ENCODE measurements at places on chromosomes 4 and X. TPM values are rescaled to one million over a fixed set of nuclear protein-coding genes. Genes with fewer than 3 reads are reported as not detected.

UCP1 gene
- total RNA-seq, result not detected

SPANXA2 gene
- not detected for total RNA-seq

RASL11B gene
- 0.28 TPM for total RNA-seq

SPP1 gene
- total RNA-seq, result 0.18 TPM

SPATA4 gene
- total RNA-seq, result 0.28 TPM

SRPX gene
- 39.2 TPM for total RNA-seq

CFAP47 gene
- not detected for total RNA-seq

GAGE12J gene
- not detected for total RNA-seq

TCEAL3 gene
- total RNA-seq, result 13.1 TPM

GRCh38 chr4:150867148-150867547 lies 147.9 kb downstream of the LRBA start:
- peak; percentile 81 for DNase-seq

GRCh38 chr4:38462367-38463055 lies 201.5 kb upstream of the KLF3 start:
- no peak for DNase-seq

DNA sequence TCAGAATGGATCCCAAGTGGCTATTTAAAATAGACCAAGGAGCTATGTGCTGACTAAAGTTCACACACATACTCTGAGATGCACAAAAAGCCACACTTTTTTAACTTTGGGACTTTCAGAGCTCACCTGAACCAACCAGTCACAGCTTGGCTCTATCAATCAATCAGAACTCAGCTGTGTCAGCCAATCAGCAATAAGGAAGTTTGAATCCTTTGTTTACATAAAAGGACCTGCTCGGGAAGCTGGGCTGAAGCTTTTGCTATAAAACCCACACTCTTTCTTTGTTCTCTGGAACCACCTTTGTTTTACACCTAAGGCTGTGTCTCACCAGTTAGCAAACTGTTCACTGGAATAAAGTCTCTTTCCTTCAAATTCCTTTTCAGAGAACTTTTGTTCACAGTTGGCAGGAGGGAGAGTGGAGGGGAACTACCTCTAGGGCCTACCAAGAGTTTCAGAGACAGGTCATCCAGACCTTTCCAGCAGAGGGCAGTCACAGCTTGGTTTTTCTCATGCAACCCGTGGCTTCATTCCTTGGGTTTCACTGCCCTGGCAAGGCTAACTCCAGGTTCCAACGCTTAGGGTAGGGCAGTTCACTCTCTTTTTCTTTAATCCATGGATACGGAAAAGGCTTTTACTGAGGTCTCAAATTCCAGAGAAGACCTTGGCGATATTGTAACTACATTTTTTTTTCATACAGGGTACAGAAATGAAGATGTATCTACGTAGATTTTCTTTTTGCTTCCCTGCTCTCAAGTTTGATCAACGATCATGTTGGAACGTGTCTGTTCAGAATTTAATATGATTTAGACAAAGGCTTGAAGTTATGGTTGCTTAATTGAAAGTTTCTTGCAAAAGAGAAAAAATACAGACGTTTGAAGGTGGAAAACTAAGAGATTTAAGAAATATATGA lies 80.7 kb downstream of the GPRIN3 start:
- DNase-seq, result peak; percentile 62

DNA sequence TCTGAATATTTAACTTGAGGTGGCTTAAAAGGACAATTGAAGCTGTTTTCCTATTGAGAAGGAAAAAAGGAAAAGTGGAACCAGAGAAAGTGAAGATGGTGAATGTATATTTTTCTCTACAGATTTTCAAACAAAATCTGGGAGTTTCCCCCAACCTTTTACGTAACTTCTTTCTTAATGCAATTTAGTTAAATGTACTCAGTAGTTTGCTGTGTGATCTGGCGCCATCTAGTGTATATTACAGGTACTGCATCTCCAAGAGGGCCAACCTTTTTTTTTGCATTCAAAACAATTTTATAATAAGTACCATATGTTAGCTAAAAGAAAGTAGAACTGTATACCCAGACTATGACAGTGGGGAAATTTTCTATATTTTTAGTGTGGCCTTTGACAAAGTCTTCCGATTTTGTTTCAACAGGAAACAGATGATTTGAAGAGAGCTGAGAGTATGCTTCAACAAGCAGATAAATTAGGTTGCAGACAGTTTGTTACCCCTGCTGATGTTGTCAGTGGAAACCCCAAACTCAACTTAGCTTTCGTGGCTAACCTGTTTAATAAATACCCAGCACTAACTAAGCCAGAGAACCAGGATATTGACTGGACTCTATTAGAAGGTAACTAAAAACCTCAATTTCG lies 82.0 kb downstream of the PLS3 start:
- peak; percentile 77 for DNase-seq

GRCh38 chr4:149911354-149911753 lies 95.7 kb upstream of the IQCM start:
- DNase-seq, result no peak

DNA sequence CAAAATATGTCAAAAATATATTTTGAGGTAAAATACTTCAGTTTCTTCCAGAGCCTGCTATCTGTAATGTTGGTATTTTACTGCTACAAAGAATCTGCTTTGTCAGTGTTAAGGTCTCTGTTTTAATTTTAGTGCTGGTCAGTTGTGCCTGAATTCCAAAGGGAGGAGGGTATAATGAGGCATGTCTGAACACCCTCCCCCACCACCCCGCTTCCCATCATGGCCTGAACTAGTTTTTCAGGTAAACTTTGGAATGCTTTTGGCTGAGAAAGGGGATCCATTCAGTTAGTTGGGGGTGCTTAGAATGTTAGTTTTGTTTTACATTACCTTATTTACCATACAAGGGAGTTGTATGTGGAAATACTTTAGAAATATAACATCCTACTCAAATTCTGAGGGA lies 158.5 kb downstream of the MID1IP1 start:
- no peak for DNase-seq

DNA sequence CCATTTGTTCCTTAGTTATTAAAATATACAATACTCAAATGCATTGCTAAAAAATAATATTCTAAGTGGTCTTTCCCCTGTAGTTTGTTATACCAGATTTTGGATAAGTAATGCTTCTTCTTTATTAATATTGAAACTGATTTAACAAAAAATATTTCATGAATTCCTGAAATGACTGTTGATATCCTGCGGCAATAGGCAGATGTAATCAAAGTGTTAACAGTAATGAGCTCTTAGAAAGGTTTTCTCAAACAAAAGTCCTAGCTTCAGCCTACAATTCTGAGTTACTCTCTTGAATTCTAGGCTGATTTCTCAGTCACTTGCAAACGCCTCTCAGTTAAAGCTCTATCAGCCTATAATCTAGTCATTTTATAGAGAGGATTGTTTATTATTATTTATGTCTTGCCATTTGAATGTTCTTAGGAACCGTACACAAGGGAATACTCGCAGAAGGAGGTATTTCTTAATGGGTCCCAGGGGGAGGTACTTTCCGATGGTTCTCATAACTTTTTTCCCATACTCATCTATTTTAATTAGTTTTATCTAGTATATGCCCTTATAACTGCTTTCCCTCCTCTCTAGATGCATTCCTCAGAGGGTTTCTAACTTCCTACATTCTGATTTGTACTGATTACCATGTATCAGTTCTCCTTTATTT lies 96.8 kb downstream of the FNIP2 start:
- no peak for DNase-seq

- DNase-seq, result no peak
These were observed 47.9 kb upstream of the PLAC1 start for GRCh38 chrX:134706138-134706537.

GRCh38 chr4:136227315-136227714 lies 1305.0 kb downstream of the PCDH18 start:
- DNase-seq, result no peak

- no peak for DNase-seq
These were observed 32.9 kb downstream of the NELFA start for GRCh38 chr4:1975880-1976279.

- no peak for DNase-seq
These were observed 40.9 kb downstream of the ADH5 start for GRCh38 chr4:99047710-99048109.

DNA sequence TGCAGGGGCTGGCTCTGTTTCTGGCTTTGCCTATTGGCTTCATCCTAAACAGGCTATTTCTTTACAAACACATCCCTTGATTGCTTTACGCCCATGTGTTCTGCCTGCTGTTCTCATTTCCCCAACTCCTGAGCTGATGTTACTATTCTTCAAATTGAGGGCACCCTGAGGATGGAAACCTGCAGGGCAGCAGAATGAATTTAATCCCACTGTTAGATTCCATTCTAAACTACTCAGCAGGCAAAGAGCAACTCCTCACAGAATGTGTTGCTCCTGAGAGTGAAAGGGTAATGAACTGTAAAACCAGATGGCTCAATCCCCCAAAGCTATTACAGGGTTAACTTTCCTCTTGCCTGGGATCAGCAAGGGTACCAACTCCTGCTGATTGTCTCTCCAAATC lies 75.7 kb downstream of the ANKRD50 start:
- no peak for DNase-seq

GRCh38 chr4:147678796-147679549 lies 5.0 kb downstream of the PRMT9 start:
- peak; percentile 41 for DNase-seq

DNA sequence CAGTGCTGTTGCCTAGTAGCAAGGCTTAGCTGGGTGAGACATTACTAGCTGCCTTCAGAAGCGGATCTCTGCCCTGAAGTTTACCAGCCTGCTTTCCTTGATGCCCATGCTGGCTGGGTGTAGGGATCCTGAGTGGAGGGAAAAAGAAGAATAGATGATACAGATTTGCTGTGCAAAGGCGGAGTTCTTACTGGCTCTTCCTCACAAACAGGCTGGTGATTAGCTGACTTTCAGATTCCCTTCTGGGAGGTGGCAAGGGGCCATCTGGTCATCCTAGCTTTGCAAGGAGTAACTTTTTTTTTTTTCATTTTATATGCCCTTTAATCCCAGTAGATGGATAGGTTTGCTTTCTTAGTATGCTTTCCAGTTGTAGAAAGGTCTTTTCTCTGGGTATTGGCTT lies 44.8 kb downstream of the SMARCA5 start:
- DNase-seq, result no peak

DNA sequence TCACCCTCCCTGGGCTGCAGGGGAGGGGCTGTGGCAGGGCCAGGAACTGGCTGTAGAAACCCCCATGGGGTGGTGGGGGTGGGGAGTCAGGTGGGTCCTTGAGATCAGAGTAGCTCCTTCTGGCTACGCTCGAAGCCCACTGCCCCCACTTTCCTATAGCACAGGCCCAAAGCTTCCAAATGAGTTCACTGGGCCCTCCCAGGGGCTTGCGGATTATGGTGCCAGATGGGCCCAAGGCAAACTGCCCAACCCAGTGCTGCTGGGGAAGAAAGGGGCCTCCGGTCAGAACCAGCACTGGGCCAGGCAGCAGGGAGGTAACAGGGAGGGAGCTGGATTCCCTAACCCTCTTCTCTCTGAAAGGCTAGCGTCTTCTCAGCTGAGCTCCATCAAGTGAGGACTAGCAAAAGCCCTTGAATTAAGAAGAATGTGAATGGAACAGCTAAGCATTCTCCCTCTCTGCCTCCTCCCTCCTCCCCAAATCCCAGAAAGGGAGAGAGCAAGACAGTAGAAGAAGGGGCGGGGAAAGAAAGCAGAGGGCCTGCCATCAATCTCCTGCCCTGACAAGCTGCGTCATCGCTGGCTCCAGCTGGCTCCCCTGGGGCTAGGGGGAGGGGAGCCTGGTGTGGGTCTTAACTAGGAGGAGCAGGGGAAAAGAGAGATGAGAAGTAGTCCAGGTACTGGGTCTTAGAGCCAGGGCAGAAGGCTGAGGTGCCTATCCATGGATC lies 34.7 kb downstream of the FRMPD3 start:
- no peak for DNase-seq

DNA sequence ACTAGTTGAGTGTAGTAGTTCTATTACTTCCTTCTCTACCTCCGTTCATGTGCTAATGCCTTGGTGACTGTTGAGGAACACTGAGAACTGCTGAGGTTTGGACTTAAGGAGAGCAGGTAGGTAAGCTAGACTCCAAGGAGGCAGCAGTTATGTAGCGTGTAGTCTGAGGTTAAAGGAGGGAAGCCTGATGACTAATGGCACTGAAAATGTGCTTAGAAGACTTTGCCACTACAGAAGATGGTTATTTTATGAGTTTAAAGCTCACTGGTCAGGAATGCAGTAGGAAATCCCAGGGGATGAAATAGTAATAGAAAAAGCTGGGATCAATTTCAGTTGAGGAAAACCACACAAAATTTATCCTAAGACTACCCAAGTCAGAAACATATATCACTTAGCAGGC lies 1077.3 kb downstream of the RAPGEF2 start:
- no peak for DNase-seq

GRCh38 chr4:125765941-125766340 lies 451.2 kb downstream of the FAT4 start:
- DNase-seq, result peak; percentile 61

- peak; percentile 0 for DNase-seq
These were observed 90.8 kb upstream of the NPFFR2 start for GRCh38 chr4:71941001-71941400.

DNA sequence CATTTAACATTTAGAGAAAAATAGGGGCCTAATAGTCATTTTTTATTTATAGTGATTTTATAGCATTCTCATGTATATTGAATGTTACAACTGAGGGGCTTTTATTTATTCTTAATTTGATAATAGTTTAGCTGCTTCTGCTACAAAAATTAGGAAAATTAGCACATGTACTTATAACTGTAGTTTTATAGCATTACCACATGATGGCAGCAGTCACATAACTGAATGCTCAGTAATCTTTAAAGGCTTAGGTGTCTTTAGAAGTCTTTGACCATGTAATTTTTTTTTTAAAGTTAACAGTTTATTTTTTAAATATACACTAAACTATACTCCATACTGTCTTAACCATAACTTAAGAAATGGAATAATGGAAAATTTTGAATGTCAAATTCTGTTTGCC lies 136.6 kb downstream of the STAG2 start:
- peak; percentile 51 for DNase-seq

- DNase-seq, result peak; percentile 53
These were observed 61.2 kb downstream of the SLC9A6 start for GRCh38 chrX:136046295-136047015.

DNA sequence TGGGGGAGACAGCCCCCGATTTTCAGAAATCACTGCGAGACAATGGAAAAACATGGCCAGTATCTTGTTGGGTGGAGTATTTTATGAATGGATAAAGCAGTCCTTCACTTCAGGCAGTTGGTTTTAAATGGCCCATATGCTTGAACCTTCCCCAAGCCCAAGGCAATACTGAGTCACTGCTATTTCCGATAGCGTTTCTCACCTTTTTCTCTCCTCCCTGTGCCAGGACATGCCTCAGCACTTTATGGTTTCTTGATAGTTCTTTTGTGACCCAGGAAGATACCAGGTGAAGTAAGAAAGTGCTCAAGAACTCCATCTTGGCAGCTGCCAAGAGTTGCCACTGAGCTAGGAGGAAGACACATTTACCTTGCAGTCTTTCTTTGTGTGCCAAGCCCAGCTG lies 26.8 kb upstream of the ESX1 start:
- no peak for DNase-seq

DNA sequence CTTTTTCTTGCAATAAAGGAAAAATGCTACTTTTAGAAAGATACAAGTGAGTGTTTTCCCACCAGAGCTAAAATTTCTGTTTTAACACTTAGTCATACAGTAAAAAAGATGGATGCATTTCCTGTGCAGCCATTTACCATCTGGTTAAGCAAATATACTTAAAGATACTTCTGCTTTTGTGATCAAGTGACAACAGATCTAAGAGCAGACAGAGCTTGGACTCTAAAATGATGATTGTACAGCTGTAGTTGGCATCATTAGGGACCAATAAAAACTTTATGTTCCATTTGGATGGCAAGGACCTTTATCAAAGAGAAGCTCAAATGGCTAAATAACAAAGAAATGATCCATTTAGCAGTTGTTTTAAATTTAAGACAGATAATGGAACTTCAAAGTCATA lies 270.8 kb downstream of the FSTL5 start:
- no peak for DNase-seq

Measured in IMR-90 (cell line).